ENCODE measurements at places on chromosomes 13 and 19.
A peak's percentile ranks its signal among the peaks of the same experiment; 100 is the strongest.

DNA sequence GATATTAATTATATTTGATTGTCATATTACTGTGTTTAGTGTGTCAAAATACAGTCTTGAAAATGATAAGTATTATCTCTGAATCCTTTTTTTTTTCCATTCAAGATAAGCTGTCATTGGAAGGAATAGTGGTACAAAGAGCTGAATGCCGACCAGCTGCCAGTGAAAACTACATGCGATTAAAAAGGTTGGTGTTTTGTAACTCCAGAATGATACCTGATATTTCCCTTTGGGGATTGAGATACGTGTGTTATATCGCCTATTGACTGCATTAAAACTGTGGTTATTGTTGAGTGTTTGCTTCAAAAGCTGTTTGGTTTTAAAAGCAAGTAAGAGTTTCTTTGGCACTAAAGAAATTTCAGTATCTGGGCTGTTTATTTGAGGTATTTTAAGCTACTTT, 6.5 kb upstream of the KCTD4 start:
- peak overlapping the region; percentile 86 for H3K27ac ChIP-seq
- DNase-seq, result no peak
- H3K27me3 ChIP-seq, result no peaks in the 10 kb centered on the region
- H3K4me1 ChIP-seq, result peaks cover 41% of the 10 kb centered on the region

GRCh38 chr19:8252922-8253589, 43.9 kb downstream of the CERS4 start:
- peak overlapping the region; percentile 11 for H3K27ac ChIP-seq
- H3K4me1 ChIP-seq, result peaks cover 23% of the 10 kb centered on the region
- peak; percentile 89 for DNase-seq
- no peak overlapping the region for H3K4me3 ChIP-seq

GRCh38 chr19:58203814-58204475, 21.1 kb downstream of the ZNF274 start:
- H3K27ac ChIP-seq, result no peak overlapping the region
- no peaks in the 10 kb centered on the region for H3K4me1 ChIP-seq

GRCh38 chr13:44172281-44172810, 201.3 kb upstream of the SERP2 start:
- DNase-seq, result no peak
- no peak overlapping the region for H3K27ac ChIP-seq
- H3K4me1 ChIP-seq, result no peaks in the 10 kb centered on the region
- no peak overlapping the region for H3K4me3 ChIP-seq

DNA sequence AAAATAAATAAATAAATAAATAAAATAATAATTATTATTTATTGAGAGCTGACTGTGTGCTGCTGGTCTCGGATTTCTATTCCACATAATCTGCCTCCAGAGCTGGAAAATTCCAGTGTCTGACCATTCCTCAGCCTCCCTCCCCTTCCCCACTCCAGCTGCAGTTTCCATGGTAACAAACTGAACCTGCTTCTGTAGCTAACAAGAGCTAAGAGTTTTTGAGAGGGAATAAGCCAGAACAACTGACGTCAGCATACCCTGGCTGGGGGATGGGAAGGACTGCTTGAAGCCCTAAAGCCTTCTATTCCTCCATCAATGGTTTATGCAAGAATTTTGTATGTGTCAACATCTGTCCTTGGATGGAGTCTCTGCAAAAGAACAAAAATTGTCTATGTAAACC, 26.0 kb upstream of the PEG3 start:
- no peaks in the 10 kb centered on the region for H3K27me3 ChIP-seq
- no peak overlapping the region for H3K4me3 ChIP-seq
- no peaks in the 10 kb centered on the region for H3K36me3 ChIP-seq
- no peak overlapping the region for H3K27ac ChIP-seq
- H3K4me1 ChIP-seq, result no peaks in the 10 kb centered on the region
- DNase-seq, result no peak

GRCh38 chr13:80547341-80547740, 206.4 kb upstream of the SPRY2 start:
- no peaks in the 10 kb centered on the region for H3K36me3 ChIP-seq
- no peak overlapping the region for H3K27ac ChIP-seq
- peaks cover 2% of the 10 kb centered on the region for H3K4me1 ChIP-seq
- DNase-seq, result no peak
- H3K4me3 ChIP-seq, result no peak overlapping the region

- no peaks in the 10 kb centered on the region for H3K36me3 ChIP-seq
- no peaks in the 10 kb centered on the region for H3K4me1 ChIP-seq
- DNase-seq, result no peak
- no peak overlapping the region for H3K4me3 ChIP-seq
Observed at GRCh38 chr13:108795841-108796240, 166.4 kb downstream of the MYO16 start.

GRCh38 chr13:94829185-94829836, 117.0 kb upstream of the SOX21 start:
- H3K36me3 ChIP-seq, result no peaks in the 10 kb centered on the region
- DNase-seq, result no peak
- H3K27ac ChIP-seq, result no peak overlapping the region
- no peaks in the 10 kb centered on the region for H3K4me1 ChIP-seq
- H3K4me3 ChIP-seq, result no peak overlapping the region

GRCh38 chr19:1907563-1908363, 2.6 kb downstream of the ADAT3 start:
- peaks cover 12% of the 10 kb centered on the region for H3K36me3 ChIP-seq
- H3K4me3 ChIP-seq, result no peak overlapping the region
- H3K4me1 ChIP-seq, result peaks cover 23% of the 10 kb centered on the region
- no peak for DNase-seq
- H3K27me3 ChIP-seq, result no peaks in the 10 kb centered on the region

- no peak for DNase-seq
- H3K4me3 ChIP-seq, result peak overlapping the region; percentile 95
- no peaks in the 10 kb centered on the region for H3K27me3 ChIP-seq
- peak overlapping the region; percentile 90 for H3K27ac ChIP-seq
Observed at GRCh38 chr19:1606138-1606651, 933 bp upstream of the UQCR11 start.

- no peak overlapping the region for H3K27ac ChIP-seq
- H3K4me3 ChIP-seq, result no peak overlapping the region
- H3K27me3 ChIP-seq, result no peaks in the 10 kb centered on the region
- DNase-seq, result no peak
Observed at GRCh38 chr13:106049171-106049570, 486.3 kb downstream of the EFNB2 start.
